ENCODE measurements at places on chromosomes 11 and 22.

GRCh38 chr22:23533771-23534191, 46.3 kb downstream of the IGLL1 start:
- DNase-seq, result no peak

- DNase-seq, result no peak
Measured at GRCh38 chr11:76172583-76172982, 33.7 kb downstream of the WNT11 start.

DNA sequence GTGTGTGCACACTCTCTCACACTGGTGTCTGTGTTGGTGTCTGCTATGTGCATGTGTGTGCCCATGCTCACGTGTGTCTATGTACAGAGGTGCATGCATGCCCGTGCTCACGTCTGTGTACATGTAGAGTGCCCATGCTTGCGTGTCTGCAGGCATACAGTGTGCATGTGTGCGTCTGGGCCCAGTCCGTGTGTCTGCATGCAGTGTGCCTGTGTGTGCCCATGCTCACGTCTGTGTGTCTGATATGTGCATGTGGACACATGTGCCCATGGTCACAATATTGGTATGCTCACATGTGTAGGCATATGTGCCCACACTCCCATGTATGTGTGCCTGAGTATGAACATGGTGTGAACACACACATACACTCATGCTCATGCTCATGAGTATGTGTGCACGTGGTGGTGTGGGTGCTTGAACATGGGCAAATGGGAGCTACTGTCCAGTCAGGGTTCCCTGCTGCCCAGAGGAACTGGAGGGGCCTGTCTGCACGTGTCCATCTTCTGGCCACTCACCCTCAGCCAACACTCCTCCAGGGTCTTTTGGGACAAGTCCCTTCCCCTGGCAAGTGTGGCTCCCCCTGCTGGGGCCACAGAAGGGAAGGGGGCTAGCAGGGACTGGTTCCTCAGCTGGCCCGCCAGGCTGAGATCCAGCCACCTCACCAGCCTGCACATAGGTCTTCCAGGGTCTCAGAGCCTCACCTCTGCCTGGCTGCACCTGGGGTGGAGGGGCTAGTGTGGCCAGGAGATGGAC, 7.3 kb upstream of the TBX1 start:
- no peak for DNase-seq

- DNase-seq, result no peak
Measured at GRCh38 chr22:42515896-42516295, 3.7 kb downstream of the RRP7A start.

DNA sequence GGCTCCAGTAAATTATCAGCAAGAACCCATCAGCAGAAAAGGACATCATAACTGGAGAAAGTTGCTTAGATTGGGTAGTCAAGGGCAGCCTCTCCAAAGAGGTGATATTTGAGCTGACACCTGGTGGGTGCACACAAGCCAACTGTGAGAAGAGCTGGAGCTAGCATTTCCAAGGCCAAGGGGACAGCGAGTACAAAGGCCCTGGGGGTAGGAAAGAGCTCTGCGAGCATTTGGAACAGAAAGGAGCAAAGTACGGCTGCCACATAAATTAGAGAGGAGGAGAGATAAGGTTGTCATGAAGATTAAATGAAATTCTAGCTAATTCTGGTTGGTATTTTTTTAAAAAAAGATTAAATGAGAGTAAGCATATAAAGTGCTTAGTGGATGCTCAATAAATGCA, 21.7 kb upstream of the SMCO4 start:
- no peak for DNase-seq

DNA sequence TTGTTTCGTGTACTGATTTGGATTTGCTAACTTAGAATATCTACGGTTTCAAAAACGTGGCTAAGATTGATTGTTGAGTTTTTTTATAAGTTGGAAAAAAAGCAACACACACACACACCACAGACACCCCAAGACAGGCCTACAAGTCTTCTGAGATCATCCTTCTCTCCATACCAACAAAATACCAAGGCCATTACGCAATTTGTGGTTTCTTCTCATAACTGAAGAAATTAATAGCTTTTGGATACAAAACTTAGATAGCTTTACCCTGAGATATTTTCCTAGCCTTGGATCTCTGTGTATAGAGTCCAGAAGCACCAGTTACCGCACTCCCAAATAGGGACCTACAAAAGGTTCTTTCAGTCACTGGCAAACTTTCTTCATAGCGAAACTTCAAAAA, 113.6 kb downstream of the SIK3 start:
- peak; percentile 98 for DNase-seq

DNA sequence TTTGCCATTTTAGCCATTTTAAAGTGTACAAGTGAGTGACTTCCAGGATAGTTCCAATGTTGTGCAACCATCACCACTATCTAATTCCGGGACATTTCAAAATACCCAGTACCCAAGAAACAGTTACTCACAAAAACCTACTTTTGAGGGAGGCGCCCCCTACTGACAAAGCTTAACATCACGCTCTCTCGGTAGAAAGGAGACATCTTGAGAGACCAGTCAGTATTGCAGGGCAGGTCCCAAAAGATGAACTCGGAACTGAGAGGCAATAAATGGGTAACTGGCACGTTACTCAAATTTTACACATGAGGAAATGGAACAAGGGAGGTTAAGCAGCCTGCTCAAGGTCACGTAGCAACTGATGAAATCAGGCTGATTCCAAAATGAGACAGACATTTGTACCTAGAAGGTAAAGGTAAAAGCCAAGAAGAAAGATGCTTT, 50.0 kb upstream of the POU2AF1 start:
- peak; percentile 36 for DNase-seq
